ENCODE measurements at places on chromosomes 2 and 18.

DNA sequence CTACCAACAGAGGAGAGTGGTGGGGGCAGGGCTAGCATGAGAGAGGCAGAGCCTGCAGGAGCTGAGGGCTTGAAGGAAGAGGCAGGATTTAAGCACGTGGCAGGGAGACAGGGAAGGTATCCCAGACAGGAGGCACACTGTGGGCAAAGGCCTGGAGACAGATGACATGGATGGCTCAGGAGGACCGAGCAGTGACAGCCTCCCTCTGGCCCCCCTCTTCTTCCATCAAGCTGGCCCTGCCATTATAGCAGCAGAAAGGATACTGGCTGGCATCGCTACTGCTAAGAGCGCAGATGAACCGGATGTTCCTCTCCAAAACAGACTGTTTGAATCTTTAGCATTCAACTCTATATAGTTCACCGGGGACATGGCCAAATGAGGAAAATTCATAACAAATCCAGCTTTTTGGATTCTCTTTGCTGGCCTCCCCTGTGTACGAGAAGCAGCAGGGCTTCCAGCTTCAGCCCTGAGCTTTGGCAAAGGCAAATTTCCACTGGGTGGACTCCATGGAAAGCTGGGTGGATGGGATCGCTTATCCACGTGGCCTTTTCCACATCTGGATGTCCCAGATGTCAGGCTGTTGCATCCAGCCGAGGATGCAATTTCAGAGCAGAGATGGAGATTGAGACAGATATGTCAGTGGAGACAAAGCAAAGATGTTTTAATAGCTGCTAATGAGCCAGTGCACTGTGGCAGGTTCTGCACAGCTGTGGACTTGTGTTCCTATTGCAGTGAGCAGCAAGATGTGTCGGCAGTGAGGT, 36.2 kb downstream of the CAPN13 start:
- no peak for DNase-seq

DNA sequence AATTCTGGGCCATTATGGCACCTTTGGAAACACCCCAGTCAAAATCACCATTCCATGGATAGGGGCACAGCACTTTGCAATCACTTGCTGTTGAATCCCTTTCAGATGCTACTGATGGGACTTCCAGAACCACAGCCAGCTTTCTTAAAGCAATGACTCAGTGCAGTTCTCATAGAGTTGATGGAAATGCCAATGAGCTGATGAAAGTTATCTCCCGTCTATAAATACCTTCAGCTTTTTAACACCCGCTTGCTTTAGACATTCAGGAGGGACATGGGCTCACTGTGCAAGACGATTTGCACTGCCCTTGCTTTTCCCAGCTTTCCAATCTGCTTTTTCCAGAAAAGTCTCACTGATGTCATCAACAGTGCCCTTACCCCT, 66.7 kb upstream of the RPL31 start:
- no peak for DNase-seq

GRCh38 chr18:52341103-52341432, 1.1 kb downstream of the DCC start:
- no peak for DNase-seq

GRCh38 chr2:224151680-224152310, 112.7 kb upstream of the SERPINE2 start:
- DNase-seq: no peak

DNA sequence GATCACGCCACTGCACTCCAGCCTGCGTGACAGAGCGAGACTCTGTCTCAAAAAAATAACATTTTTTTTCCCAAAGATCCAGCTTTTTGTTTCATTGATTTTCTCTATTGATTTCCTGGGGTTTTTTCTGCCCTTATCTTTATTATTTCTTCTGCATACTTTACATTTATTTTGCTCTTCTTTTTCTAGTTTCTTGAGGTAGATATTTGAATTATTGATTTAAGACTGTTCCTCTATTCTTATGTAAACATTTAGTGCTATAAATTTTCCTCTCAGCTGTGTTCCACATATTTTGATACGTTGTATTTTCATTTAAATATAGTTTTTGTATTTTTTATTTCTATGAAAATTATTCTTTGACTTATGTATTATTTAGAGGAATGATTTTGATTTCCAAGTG, 89.8 kb downstream of the TEX51 start:
- DNase-seq: no peak

DNA sequence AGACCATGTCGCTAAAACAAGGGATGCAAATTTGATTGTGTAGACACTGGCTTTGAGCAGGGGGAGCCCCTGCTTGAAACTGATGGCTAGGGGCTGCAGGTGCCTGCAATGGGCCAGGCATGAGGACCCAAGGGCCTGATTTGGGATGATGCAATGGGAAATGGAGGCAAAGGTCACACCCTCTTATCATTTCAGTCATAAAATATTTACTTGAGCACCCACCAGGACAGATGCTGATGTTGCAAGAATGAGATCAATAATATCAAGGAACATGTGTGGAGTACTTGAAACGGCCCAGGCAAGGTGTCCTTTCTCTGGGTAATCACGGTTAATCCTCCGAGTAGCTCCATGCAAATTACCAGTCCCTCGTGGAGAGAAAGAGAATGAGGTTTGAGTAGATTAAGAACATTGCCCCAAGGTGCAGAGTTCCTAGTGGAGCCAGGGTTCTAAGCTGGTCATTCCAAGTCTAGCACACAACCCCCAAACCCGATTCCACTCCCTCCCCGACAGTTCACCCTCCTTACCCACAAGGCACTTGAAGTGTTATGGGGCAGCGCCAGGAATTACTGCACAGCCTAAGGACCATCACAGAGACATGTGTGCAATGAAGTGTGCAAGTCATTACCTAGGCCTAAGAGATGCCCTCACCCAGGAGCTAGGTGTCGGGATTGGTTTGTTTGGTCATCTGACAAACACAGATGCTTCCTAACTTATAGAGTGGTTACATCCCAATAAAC, 14.0 kb upstream of the TMBIM1 start:
- no peak for DNase-seq

- DNase-seq: no peak
Measured at GRCh38 chr2:158113741-158114295, 12.1 kb downstream of the UPP2 start.

DNA sequence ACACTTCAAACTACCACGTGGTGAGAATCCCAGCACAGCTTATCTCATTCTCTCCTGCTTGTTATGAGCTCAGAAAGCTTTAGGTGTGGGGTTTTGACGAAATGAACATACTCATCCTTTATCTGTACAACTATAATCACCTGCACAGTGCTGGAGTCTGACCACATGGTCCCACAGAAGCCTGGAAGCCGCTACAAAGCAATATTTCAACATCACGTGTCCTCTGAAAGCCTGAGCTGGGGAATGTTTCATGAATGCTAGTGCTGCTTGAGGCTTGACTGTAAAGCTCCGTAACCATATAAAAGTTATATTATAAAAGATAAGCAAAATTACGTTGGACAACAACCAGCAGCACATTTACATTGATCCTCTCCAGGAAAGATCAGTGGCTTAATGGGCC, 43.9 kb downstream of the PIEZO2 start:
- no peak for DNase-seq

- no peak for DNase-seq
Measured at GRCh38 chr2:86617738-86618137, 5.9 kb downstream of the RNF103 start.

DNA sequence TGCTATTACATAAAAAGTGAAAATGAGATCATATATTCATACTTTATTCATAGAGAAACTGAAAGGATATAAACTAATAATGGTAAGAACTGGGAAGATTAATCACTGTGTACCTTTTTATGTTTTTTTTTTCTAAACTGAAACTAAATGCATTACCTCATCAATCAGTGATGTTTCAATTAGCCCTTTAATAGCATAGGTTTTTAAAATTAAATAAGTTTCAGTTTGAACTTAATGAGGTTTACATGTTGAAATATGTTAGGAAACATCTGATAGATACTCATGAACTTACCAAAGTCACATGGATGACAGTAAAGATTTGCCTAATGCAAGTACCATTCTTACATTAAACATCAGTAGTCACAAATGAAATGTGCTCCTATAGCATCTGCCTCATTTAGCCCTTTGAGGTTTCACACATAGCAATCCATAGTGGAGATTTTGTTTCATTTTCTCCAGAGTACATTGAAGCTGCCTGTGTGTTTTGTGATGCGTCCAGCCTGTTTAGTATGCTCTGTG, 8.9 kb downstream of the MAPRE2 start:
- no peak for DNase-seq

DNA sequence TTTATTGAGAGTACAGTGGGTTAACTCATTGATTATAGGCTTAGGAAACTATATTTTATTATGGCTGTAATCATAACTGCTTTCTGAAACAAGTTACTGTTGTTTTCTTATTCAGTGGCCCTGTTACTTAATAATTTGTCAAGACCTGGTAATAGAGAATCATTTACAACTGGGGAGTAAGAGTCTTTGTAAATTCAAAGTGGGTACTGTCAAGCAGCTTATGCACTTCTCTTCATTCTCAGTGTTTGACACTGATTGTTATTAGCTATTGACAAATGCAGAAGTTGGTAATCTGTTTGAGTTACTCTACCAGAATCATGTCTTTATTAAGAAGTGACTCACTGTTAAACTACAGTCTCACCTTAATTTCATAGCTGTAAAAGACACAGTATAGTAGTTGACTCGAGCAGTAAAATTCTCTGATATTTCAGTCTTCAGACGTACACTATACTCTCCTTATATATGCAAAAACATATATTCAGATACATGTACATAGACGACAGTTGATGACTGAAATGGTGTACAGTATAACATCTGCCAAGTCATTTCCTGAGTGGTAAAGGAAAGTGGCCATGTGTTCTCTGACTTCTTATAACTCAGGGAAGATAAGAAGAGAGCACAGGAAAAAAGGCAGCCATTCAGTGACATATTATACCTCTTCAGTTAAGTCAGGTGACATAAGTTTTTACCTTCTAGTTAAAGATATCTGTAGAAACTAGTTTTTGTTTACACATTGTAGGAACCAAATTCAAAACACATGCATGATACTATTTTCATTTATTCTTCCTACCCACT, 36.0 kb upstream of the TTC27 start:
- no peak for DNase-seq

- no peak for DNase-seq
Measured at GRCh38 chr2:135741043-135741394, 636 bp upstream of the UBXN4 start.

DNA sequence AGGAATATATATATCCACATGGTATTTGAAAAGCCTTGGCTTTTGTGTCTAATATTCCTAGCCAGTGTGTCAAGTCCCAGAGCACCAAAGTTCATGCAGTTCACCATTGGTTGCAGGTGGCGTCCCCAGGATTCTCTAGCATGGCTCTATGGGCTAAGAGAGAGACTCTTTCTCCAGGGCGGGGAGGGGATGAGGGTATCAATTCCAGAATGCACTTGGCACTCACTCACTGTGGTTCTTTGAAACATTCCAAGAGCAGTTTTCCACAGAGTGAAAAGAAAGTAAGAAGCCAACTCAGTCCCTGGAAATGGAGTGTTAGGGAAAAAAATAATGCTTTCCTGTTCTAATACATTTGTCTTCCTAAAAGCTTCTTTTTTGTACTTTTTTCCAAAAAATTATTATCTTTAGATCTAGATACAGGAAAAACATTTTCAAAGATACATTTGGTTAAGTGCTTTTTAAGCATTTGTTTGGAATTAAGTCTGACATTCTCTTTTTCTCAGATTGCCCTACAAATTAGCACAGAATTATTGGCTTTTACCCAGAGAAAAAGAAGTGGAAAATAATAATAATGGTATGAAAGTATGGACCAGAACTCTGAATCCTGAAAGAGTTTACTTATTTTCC, 239.9 kb downstream of the PAX3 start:
- DNase-seq: no peak

DNA sequence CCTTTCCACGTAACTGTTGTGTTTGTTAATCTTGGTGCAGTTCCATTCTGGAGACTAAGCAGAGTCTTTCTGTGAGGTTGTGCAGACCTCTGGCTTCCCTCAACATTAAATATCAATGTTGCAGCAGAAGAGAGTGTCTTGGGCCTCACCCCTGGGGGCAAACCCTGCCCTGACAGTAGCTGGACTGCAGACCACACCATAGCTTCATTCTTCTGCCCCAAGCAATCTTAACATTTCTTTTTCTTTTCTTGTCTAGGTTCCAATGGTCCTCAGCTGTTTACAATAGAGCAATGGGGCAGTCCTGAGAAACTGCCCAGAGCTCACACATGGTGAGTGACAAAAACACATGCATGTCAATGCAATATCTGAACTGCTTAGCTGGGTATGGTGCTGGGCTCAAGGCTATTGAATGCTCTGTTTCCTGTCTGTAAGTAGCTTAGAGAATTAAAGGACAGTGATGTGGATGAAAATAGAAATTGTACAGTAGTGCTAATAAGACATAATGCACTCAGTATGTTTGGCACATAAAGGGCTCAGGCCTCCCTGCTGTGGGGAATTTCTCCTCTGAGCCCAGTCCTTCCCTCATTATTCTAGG, 237.6 kb downstream of the ALPK2 start:
- DNase-seq: no peak

DNA sequence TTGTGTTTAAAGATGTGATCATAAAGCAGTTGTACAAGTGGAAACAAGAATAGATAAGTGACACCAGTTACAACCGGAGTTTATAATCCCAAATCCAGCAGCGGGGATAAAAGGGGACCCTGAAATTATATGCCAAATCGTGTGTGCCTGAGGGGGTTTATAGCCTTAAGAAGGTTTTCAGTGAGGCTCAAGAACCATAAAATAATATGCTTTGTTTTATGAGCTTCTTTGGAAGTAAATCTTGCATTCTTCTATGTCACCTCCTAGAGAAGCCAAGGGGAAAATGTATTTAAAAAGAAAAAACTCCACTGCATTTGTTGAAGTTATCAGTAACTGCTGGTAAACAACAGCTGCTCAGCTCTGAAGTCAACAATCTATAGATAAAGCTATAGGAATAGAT, 25.8 kb upstream of the MAP3K20 start:
- DNase-seq: no peak

- no peak for DNase-seq
Measured at GRCh38 chr2:44716131-44716530, 225.4 kb upstream of the SIX3 start.

- no peak for DNase-seq
Measured at GRCh38 chr18:75779450-75779849, 351.9 kb upstream of the SMIM21 start.

DNA sequence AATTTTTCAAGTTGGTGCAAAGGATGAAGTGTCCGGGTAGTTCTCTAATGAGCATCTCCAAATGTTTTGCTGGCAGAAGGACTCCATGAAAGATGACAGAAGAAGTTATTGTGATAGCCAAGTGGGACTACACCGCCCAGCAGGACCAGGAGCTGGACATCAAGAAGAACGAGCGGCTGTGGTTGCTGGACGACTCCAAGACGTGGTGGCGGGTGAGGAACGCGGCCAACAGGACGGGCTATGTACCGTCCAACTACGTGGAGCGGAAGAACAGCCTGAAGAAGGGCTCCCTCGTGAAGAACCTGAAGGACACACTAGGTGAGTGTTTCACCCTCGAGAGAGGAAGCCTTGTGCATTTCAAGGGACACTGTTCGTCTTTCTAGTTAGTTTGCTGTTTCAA, 110.3 kb downstream of the NCK2 start:
- no peak for DNase-seq
